ENCODE measurements at places on chromosomes 2 and 18.

DNA sequence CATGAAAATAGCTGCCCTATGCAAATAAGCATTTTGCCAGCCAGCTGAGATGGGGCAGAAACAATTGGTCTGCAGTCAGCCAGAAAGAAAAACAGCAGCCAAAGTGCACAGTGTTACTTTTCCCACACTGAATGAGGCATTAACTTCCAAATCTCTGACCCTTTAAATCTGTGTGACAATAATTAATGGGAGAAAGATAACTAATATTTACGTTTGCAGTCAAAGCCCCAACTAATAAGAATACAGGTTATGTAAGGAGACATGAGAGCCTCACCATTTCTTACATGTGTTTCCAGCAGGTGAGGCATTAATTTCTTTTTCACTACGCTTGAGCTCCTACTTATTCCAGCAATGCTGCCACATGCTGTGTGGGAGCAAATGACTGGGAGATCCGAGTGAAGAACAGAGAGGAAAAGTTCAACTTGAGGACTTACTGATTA lies 339.0 kb downstream of the SATB2 start:
- DNase-seq = no peak

DNA sequence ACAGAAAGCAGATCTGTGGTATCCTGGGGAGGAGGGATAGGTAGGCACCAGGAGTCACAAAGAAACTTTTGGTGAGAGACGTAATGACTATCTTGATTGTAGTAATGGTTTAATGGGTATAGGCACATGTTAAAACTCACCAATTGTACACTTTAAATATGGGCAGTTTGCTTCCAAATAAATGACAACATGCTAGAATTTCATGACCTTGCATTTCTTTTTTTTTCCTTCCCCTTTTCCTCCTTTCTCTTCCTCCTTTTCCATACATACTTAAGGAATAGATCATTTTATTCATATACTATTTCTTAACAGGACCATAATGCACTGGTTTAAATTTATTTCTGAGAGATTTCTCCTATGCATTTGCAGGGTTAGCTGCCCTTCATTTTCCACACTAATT lies 341.8 kb downstream of the TMEM182 start:
- no peak for DNase-seq

GRCh38 chr2:27042159-27042661 lies 9.3 kb upstream of the AGBL5 start:
- no peak for DNase-seq

DNA sequence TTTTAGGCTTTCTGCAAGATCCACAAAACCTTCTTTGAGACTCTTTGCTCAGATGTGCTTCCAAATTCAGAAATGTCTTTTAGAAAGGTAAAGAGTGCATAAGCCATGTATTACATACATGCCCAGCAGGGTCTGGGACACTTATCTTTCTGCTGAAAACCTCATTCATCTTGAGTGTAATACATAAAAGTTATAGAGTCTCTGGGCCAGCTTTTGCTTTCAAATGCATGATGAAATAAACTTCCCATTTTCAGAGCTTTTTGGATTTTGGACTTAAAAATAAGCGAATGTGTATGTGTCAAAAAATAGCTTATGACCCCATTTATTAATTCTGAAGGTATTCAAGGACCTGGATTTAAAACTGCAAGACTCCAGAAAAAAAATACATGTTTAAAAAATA lies 8.0 kb downstream of the CYRIA start:
- DNase-seq = no peak

- DNase-seq = no peak
Observed at GRCh38 chr2:166700079-166700478, 188.2 kb upstream of the XIRP2 start.

DNA sequence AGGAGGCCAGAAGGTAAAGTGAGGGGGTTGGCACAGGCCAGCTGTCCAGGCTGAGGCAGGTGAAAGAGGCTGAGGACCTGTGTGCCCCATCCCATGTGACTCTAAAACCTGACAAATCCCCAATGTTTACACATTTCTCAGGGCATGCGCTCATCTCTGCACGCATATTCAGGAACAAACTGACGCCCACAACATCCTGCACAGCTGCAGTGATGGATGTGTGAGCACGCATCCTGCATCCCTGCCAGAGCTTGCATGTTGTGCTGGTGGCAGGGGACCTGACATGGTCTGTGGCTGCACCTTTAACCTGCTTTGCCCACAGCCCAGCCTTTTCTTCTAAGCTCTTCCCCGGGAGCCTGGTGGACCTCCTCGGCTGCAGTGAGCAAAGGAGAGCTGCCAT lies 83.1 kb downstream of the FBXO15 start:
- DNase-seq = no peak

- no peak for DNase-seq
Observed at GRCh38 chr2:239943991-239944631, 81.0 kb downstream of the NDUFA10 start.

DNA sequence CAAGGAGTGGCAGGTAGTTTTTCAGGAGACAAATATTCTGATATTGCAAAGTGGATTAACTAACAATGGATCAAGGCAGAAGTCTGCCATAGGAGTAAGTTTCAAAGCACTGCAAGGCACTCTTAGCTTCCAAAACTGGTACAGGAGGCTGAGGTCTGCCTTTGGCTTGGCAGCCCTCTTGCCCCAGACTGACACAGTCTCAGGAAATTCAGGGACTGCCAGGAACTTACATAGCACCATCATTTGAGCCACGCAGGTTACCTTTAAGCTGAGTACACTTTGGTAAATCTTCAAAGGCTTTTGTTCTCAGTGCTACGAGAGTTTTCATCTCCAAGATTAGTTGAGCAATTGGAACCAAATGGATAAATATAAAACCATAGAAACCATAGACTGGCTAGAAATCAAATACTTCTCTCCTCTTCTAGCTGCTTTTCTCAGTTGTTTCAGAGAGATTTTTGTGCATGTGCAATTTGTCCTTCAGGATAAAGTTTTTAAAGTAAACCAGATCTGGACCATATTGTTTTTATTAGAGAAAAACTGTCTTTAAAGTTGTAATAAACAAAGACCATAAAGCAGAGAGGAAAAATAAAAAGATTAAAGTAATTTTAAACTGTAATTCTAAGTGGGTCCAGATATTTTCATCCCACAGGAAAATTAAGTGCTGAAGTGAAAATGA lies 18.8 kb downstream of the ANKRD29 start:
- DNase-seq = no peak

- DNase-seq = no peak
Observed at GRCh38 chr18:46767217-46767616, 10.4 kb upstream of the ST8SIA5 start.

- no peak for DNase-seq
Observed at GRCh38 chr18:79071503-79072210, 2.5 kb downstream of the ATP9B start.

GRCh38 chr2:232389327-232389726 lies 10.8 kb downstream of the ALPP start:
- no peak for DNase-seq

GRCh38 chr2:54879598-54880332 lies 156.3 kb downstream of the EML6 start:
- DNase-seq = no peak

- no peak for DNase-seq
Observed at GRCh38 chr2:22950431-22950830, 434.5 kb upstream of the KLHL29 start.

- no peak for DNase-seq
Observed at GRCh38 chr2:14633461-14634181, 1.1 kb downstream of the LRATD1 start.

DNA sequence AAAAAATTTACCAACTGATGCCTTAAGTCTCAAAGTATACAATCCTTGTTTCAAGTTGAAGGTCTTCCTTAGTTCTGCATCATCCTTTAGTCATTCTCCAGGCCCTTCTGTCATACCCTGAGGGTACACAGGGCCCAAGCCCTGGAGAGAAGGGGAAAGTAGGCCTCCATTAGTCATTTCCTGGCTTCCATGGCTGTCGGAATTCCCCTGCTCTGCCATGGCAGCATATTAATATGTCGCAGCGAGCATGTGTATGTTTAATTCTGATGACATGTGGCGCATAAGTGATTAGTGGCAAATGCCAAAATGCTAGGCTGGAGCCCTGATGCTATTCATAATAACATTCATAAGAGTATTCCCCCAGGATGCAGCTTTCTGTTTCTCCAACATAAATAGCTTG lies 22.1 kb downstream of the GPR39 start:
- DNase-seq = no peak

DNA sequence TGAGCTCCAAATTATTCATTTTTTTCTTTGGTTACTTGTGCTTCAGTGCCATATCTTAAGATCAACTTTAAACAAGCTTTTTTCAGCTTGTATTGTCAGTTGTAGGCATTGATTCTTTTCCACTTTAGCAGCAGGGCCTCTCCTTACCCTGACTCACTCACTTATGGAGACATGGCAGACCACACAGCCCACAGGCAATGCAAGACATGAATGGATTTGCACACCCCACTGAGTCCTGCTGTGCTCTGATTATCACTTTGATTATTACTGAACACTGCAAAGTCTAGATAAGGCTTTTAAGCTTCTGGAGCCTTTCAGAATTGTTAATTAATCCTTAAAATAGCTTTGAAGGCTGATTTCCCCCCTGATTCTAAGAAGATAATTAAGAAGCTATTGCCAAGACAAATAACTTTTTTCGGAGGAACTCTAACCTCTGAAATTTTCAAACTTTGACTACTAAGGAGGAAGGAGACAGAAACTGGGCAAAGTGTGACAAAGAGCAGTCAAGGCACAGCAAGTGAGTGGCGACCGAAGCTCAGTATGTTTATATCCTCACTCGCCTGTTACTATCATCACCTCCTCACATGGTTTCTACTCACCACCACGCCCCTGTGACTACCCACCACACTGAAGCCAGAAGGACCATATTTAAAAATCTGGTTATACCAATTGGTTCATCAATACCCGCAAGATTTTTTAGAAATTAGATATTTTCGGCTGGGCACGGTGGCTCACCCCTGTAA lies 43.3 kb downstream of the CACNB4 start:
- DNase-seq = no peak

DNA sequence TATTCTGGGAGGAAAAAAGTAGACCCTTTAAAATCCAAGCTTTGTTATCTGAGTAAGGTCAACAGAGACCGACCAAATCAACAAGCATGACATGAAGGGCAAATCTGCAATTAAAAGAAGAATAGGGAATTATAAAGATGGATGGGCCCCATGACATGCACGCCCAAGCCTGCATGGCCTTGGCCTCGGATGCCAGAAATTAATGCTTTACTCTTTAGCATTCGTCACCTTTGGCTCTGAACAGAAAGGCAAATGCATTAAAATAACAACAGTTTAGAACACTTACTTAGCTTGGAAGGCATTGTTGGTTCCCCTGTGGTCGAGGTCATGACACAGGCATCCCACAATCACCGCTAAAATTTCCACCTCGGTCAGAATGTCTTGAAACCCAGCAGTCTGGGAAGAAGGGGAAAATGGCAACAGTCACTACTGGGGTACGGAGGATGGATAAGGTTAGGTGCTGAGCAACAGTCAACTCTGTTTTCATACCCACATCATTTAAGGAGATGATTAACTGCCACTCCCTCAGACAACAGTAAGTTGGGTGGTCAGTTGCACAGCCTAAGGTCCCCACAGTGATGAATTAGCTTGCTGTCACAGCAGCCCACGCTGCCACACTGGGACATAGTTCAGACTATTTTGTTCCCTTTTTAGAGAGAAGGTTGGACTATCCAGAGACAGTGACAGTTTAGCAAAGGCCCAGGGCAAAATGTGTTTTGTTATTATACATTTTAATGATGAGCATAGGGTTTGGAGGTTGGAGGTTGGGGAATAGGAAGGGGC lies 319.1 kb downstream of the AGPS start:
- DNase-seq = no peak

GRCh38 chr2:207483477-207483876 lies 46.3 kb upstream of the CREB1 start:
- no peak for DNase-seq

DNA sequence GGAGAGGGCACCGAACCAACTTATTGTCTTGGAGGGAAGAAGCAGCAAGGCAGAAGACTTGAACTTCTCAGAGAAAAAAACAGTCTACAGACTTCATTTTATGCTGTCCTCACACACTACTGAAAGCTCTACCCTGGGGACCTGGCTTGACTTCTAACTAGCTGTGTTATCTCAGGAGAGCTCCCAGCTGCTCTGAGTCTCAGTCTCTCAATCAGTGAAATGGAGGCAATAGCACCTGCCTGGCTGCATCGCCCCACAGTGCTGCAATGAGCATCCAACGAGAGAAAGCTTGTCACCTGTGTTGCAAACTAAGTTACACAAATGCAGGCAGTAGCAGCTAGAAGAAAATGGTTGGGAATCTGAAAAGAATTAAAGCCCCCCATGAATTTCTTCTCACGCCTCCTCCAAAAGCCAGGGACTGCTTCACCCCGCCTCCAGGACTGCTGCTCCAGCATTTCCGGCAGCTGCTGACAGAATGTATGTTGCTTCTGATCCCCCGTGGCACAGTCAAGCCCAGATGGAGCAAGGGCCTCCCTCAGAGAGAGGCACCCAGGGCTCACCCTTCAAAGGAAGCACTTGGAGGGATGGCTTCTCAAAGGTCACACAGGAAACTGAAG lies 116.3 kb downstream of the BCL11A start:
- DNase-seq = no peak

DNA sequence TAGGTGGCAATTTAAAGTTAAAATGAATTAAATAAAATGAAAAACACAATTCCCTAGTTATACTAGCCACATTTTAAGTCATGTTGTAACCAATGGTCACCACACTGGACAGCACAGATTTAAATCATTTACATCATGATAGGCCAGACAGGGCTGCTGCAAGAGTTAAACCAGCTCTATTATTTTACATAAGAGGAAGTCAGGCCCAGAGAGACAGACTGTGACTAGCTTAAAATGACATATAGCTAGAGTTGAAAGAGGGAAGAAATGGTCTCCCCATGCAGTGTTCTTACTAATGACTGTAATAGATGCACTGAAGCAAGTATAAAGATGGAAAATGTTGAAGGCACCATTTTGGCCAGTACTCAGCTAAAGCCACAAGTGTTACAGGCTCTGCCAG lies 69.6 kb downstream of the SLC66A3 start:
- no peak for DNase-seq

- DNase-seq = peak; percentile 82
Observed at GRCh38 chr2:96485751-96486651, 19.2 kb downstream of the NEURL3 start.

- no peak for DNase-seq
Observed at GRCh38 chr2:65710779-65711295, 278.4 kb upstream of the SPRED2 start.

- no peak for DNase-seq
Observed at GRCh38 chr18:24516261-24516660, 55.8 kb downstream of the HRH4 start.

GRCh38 chr2:221708902-221709301 lies 136.8 kb upstream of the EPHA4 start:
- no peak for DNase-seq
